GM03348 (cell line): ENCODE measurements at places on chromosomes 5 and 9.

DNA sequence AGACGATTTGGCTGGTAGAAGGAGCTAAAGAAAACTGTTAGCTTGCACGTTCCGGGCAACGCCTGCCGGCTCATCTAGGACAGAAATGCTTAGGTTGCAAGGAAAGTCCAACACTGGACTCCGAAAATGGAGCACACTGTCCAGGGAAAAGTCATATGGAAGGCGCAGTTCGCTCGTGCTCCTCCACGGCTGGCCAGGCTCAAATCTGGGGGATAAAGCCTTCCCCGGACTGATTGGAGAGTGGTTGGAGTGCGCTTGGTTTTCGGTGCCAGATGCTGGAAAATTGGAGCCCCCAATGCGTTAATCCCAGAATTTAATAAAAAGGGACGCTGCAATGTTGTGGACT is 955 bp downstream of the CDH6 start:
- peak; percentile 19 for DNase-seq

- peak; percentile 55 for DNase-seq
Measured at GRCh38 chr5:39138892-39139291, 64.7 kb upstream of the RICTOR start.

DNA sequence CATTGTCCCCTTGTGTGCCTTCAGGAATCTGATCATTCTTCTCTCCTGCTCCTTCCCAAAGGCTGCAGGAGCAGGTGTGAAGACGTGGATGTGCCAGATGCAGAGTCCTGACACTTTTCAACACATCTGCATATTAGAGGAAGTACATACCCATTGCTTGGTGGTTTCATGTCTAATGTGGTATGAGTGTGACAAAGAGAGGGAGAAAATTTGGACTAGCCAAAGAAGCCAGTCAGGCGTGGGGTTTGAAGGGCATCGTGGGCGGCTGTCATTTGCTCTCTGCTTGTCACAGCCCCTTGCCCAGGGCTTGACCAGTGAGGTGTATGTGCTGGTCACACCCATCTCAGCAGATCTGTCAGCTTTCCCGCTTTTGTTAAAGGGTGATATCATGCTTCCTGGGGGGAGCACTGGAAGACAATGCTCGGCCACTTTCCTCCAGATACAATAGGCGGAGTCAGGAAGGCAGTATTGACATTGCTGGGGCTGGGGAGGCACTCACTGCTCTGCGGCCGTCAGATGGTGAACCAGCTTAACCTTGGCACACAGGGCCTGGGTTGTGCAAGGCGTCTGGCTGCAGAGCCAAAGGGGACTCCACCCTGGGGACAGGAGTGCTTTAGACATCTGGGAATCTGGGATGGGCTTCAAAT is 8.6 kb downstream of the TEK start:
- peak; percentile 63 for DNase-seq

DNA sequence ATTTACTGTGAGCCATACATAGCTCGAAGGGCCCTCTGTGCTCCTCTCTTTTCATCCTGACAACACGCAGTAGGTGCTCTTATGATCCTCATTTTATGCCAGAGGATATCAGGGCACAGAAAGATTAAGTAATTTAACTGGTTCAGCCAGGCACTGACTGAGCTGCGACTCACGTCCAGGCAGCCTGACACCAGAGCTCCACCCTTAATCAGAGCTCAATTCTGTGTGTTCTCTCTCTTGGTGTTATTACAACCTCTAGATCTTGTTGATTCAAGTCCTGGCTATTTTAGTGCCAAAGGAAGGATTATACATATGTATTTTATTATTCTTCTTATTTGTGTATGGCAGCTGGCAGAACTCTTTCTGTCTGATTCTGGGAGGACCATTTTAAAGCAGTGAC is 59.7 kb downstream of the OSMR start:
- DNase-seq = no peak

DNA sequence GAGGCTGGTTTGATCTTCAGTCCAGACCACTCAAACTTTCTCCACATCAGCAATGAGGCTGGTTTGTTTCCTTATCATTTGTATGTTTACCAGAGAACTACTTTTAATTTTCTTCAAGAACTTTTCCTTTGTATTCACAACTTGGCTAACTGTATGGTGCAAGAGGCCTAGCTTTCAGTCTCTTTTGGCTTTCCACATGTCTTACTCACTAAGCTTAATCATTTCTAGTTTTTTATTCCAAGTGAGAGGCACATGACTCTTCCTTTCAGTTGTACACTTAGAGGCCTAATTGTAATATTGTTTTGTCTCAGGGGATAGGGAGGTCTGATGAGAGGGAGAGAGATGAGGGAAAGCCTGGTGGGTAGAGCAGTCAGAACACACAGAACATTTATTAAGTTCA is 554.0 kb upstream of the ARRDC3 start:
- no peak for DNase-seq

GRCh38 chr5:146026307-146027010 is 78.9 kb downstream of the PLAC8L1 start:
- DNase-seq = no peak

- no peak for DNase-seq
Measured at GRCh38 chr5:174427304-174427703, 297.1 kb upstream of the MSX2 start.

GRCh38 chr5:76177978-76178377 is 94.8 kb downstream of the SV2C start:
- DNase-seq = no peak
